ENCODE measurements at places on chromosomes 7 and 10.

- no peak for DNase-seq
Observed at GRCh38 chr10:116691635-116692034, 50.7 kb downstream of the HSPA12A start.

DNA sequence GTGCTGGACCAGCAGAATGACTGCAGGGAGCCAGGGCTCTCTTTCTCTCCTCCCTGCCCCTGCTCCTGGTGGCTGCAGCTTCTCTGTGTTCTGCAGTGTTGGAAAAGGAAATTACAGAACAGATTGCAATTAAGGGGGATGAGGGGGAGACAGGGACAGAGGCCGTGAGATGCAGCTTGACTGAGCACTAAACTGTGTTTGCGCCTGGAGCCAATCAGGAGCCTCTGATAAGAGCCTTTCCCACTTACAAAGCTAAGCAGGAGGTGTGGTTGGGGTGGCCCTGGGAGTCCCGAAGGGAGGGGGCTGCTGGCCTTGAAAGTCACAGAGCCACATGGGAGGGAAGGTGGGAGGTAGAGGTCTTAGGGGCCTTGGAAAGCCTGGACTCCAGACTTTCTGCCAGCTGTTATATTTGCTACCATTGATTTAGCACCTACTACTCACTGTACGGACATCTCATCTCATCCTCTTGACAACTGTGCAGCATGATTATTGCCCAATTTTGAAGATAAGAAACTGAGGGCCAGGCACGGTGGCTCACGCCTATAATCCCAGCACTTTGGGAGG, 26.7 kb downstream of the TRIM8 start:
- no peak for DNase-seq

- DNase-seq = peak; percentile 78
Observed at GRCh38 chr7:601595-602340, 82.1 kb upstream of the PDGFA start.

GRCh38 chr10:21280037-21280436, 245.4 kb downstream of the SKIDA1 start:
- DNase-seq = no peak

GRCh38 chr7:44189286-44189992, at the start of gene GCK:
Gene GCK (minus strand): TSS chr7:44189439. CDS start chr7:44188953, 486 bp downstream.
- DNase-seq = no peak

DNA sequence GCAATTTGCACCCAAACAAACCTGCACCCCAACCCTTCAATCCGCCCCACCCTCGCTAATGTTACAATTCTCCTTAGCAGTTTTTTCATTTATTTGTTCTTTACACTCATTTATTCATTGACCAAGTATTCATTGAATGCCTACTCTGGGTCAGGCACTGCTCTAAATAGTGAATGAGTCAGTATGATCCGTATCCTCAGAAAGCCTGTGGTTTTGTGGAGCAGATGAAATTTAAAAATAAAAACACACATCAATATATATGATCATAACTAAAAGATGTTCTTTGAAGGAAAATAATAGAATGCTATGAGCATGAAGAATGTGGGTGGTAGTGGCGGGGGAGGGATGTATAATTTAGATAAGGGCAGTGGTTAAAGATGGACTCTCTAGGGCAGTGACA, 13.3 kb downstream of the IFIT5 start:
- no peak for DNase-seq

- DNase-seq = no peak
Observed at GRCh38 chr7:92754919-92755581, 81.3 kb downstream of the CDK6 start.

GRCh38 chr10:85527616-85528317, 838.8 kb downstream of the GRID1 start:
- DNase-seq = no peak

- no peak for DNase-seq
Observed at GRCh38 chr7:100089458-100090196, 858 bp downstream of the COPS6 start.

DNA sequence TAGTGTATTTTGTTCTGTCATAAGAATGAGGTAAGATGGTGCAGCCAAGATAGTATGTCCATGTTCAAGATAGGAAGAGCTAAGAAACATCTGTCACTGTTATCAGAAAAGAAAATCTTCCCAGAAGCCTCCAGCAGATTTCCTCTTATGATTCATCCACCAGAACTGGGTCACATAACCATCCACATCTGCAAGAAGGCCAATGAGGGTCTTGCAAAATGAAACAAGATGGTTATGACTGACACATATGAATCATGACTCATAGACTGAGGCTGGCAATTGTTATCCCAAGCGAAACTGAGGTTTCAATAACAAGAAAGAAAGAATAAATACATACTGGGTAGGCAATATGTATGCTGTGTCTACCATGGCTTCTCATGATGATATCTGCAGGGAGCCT, 30.3 kb downstream of the CCNJ start:
- DNase-seq = no peak

GRCh38 chr10:14302035-14302434, 28.7 kb downstream of the FRMD4A start:
- DNase-seq = no peak

- DNase-seq = no peak
Observed at GRCh38 chr7:79245623-79246249, 207.7 kb downstream of the MAGI2 start.

GRCh38 chr10:52283174-52283573, 30.9 kb upstream of the DKK1 start:
- no peak for DNase-seq

GRCh38 chr7:92589056-92589455, 1.1 kb downstream of the FAM133B start:
- no peak for DNase-seq

GRCh38 chr10:121772884-121773283, 154.9 kb downstream of the ATE1 start:
- DNase-seq = no peak

DNA sequence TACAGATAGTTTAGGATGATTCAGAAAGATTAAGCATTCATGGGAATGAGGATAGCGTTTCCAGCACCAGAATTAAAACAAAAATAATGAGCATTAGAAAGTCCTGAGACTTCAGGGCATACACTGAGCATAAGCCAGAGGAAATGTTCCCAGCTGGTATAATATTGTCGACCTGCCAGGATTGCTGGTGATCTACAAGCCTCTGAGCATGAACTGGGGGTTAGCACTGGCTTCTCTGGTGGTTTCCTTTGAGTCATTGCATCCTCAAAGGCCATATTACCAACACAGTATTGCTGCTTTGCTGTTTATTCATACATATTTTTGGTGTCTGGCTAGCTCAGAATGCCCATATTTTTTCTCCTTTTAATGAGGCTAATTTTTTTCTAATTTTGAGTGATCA, 10.7 kb upstream of the ATRNL1 start:
- no peak for DNase-seq

DNA sequence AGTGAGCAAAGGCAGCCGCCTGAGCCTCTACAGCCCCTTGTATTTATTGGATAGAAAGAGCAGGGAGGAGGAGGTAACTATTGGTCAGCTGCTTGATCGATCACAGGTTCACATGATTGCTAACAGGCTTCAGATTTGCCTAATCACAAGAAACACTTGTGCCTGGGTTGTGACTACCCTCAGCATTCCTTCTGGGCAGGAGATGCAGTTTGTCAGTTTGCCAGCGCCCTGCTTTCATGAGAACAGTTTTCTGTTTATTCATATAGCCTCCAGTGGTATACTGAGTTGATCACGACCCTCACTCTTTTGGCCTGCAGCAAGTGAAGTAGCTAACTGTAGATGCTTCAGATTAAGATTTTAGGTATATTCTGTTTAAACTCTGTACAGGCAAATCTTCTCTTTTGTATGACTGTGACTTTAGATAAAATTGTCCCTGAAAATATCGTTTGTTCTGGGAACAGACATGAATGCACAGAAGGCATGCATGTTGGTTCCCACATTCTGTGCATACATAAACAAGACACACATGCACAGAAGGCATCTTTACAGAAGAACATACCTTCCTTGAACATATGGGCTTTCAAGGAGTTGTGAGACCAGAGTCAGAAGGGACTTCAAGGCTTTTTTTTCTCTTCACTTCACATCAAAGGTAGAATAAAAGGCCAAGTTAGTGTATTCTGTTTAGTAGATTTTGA, 422.4 kb upstream of the STEAP1 start:
- DNase-seq = no peak

DNA sequence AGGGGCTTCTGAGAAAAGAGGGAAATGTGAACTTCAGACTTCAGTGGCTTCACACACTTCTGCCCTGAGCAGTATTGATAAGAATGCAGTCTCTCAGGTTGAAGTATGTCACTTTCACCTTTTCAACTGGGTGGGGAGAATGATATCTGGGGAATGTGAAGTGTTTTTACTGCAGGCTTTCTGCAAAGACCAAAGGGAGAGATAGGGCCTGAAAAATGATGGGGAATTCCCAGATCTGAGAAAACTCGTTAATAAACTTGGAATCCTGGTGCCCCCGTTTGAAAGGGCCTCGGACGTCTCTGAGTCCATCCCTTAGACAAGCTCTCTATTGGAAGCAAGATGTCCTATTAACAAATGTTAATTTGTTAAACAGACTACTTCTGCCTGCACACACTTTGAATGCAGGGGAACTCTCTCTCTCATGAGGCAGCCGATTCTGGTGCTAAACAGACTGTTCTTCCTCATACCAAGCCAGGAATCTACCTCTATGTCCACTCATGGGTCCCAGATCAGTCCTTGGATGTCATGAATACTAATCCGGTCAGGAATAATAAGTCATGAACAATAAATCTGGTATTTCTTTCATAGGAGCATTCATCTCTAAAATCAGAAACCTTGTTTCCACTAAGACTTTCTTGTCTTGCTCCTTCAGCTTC, 193.6 kb downstream of the JCAD start:
- DNase-seq = no peak

DNA sequence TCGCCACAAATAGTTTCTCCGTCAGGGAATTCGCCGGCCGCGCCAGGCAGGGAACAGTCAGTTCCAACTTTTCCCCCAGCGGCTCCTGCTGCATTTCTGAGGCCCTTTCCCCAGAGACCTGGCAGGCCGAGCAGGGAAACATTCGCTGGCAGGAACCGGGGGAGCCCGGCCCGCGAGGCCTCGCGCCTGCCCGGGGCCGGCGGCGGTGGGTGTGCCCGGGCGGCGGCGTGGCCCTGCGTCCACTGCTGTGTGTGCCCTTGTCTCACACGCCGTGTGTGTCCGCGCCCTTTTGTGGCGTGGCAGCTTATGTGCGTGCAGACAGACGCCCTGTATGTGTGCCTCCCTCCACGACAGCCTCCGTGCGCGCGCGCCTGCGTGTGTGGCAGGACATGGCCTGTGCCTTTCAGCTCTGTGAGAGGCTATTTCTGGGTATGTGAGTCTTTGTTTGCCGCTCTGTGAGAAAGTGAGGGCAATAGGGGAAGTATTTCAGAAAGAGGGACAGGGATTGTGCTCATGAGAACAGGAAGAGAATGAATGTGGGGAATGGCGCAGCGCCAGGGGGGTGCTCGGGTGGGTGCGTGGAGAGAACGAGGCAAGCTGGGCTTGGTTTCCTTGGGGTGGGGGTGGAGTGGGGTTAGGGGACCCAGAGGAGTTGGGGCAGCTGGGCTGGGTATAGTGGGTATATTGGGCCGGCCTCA, 689 bp upstream of the SMARCD3 start:
- DNase-seq = no peak
